ENCODE measurements at places on chromosomes 16 and 17.

DNA sequence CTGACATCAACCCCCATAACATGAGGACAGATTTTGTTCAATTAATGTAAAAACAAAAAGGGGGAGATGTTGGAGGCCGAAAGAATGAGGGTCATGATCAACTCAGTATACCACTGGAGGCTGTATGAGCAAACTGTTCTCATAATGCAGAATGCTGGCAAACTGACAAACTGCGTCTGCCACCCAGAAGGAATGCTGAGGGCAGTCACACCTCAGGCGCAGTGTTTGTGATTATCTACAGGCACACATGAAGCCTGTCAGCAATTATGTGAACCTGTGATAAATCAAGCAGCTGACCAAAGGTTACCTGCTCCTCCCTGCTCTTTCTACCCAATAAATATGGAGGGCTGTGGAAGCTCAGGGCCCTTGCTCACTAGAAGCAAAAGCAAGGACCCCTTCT lies 27.3 kb downstream of the CD300LG start:
- no peak for DNase-seq

- DNase-seq, result no peak
Observed at GRCh38 chr17:740240-741017, 8.0 kb downstream of the TLCD3A start.

DNA sequence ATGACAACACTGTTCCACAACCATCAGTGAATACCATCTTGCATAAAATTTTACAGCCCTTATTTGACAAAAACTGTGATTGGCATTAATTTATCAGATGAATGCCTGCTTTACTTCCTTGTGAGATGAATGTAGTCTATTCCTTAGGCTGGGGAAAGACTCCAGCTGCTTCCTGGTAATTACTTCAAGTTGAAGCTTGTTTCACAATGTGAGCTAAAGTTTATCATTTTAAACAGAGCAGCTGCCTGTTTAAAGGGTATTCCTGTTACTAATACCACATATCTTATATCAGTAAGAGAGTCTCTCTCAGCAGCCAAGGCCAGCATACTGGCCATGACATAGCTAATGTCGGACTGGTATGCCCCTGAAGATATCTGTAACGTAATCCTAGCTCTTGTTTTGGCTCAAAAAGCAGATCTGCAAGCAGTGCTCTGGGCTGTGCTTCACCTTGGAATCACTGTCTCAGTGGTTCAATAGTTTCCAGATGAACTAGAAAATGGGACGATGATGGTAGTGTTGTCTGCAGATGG lies 13.2 kb upstream of the ARL2BP start:
- no peak for DNase-seq

- DNase-seq, result no peak
Observed at GRCh38 chr16:19116711-19117449, 3.1 kb downstream of the ITPRIPL2 start.

- no peak for DNase-seq
Observed at GRCh38 chr16:86244936-86245335, 265.4 kb upstream of the FOXF1 start.

GRCh38 chr16:87246269-87247065 lies 70.7 kb downstream of the C16orf95 start:
- no peak for DNase-seq

DNA sequence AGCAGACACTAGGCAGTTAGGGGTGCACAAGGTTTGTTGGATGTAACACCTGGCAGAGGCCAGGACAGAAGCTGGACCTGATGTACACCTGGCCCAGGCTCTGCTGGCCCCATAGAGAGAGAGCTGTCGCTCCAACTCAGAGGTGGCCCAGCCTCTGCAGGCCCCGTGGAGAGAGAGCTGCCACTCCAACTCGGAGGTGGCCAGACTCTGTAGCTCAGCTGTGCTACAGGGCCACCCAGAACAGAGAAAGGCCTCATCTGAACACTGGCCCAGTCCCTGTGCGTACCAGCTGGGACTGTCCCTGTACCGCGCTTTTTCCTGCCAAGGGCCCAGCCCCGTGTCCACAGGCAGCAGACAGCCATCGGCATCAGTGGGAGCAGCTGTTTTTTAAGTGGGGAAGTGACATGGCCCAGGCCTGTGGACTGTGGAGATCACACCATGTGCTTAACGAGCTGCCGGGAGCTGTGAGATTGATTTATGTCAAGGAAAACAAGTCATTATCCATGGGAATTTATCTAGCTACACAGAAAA lies 176.4 kb upstream of the CHMP6 start:
- no peak for DNase-seq

DNA sequence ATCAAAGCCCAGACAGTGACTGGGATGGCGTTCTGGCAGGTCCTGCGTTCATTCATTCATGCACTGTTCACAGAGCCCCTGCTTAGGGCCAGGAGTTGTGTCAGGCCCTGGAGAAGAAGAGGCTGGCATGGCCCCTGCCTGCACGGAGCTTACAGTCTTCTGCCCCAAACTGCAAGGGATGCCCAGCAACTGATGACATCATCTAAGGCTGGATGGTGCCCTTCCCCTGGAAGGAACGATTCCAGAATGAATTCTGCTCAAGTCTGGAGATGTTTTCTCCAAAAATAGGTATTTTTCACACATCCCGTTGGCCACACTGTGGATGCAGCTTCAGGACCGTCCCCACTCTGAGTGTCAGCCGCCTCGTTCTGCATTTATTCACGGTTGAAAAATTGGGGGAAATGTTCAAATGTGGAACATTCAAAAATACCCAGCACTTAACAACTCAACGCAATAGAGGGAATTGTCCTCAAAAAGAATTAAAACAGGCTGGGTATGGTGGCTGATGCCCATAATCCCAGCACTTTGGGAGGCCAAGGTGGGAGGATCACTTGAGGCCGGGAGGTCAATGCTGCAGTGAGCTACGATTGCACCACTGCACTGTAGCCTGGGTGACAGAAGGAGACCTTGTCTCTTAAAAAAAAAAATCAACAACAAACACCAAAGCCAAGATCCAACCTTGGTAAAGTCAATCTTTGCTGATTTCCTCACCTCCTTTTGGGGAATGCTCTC lies 23.8 kb upstream of the CACNG5 start:
- no peak for DNase-seq

GRCh38 chr17:66268247-66268927 lies 34.0 kb upstream of the PRKCA start:
- DNase-seq, result no peak

- no peak for DNase-seq
Observed at GRCh38 chr17:17727111-17727659, 45.9 kb downstream of the RAI1 start.

GRCh38 chr16:28087675-28088300 lies 24.3 kb upstream of the GSG1L start:
- DNase-seq, result no peak

- no peak for DNase-seq
Observed at GRCh38 chr16:5581908-5582307, 484.3 kb upstream of the EEF2KMT start.

- DNase-seq, result no peak
Observed at GRCh38 chr17:72430611-72431432, 310.0 kb downstream of the SOX9 start.

GRCh38 chr16:62256406-62256805 lies 220.2 kb upstream of the CDH8 start:
- DNase-seq, result no peak

GRCh38 chr16:24174957-24175356 lies 81.2 kb upstream of the CACNG3 start:
- DNase-seq, result no peak

GRCh38 chr17:48751172-48751571 lies 22.6 kb upstream of the HOXB13 start:
- DNase-seq, result no peak

DNA sequence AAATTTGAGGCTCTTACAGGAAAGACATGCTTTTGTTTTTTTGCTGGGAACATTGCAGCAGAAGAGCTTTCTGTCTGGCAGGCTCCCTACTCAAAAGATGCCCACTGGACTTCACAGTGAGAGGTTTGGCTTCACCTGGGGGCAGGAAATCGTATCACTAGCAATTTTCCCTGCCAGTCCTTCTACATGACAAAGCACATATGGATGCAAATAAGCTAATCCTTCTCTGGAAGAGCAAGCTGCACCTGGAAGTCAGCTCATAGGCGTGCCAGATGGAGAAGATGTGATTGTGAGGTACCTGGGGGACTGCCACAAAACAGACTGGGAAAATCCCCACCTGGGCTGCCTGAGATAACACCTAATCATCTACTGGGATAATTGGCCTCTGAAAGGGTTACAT lies 195.0 kb upstream of the CPHXL start:
- no peak for DNase-seq

DNA sequence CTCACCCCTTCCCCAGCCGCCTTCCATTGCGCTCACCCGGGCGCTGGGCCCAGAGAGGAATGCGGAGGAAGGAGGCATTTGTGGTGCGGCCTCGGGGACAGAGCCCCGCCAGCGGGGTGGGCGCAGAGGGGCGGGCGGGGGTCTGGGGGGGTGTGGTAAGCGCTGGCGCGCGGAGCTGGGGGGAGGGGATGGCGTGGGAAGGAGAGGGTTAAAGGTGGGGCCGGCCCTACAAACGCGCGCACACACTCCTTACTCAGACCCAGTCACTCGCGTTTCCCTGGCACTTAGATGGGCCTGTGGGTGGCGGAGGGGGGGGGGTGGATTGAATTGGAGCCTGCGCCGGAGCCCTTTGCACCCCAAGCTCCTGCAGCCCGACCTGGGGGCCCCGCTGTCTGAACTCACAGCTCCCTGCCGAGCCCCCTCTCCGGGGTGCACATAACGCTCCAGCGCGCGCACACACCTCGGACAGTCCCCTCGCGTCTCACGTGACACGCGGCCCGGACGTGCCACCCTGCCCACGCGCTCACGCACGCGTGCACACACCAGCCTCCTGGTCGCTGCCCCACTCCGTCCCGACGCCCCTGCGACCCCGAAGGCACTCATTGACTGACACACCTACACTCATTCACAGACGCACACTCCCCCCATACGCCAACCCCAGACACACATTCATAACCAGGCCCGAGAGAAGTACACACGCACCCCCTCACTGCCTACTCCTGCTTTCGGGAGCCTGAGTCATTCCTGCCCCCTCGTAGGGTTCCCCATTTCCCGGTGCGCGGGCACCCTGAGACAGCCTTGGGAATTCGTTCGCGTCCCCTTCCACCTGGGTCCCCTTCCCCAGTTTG lies 844 bp downstream of the TBKBP1 start:
- no peak for DNase-seq

- DNase-seq, result no peak
Observed at GRCh38 chr17:2961446-2961845, 102.0 kb downstream of the OR1D5 start.

- DNase-seq, result no peak
Observed at GRCh38 chr17:21167303-21167702, 40.5 kb downstream of the DHRS7B start.

- DNase-seq, result no peak
Observed at GRCh38 chr17:63185420-63185819, 219.4 kb downstream of the TANC2 start.

GRCh38 chr17:81427173-81428120 lies 32.2 kb downstream of the BAHCC1 start:
- DNase-seq, result no peak

DNA sequence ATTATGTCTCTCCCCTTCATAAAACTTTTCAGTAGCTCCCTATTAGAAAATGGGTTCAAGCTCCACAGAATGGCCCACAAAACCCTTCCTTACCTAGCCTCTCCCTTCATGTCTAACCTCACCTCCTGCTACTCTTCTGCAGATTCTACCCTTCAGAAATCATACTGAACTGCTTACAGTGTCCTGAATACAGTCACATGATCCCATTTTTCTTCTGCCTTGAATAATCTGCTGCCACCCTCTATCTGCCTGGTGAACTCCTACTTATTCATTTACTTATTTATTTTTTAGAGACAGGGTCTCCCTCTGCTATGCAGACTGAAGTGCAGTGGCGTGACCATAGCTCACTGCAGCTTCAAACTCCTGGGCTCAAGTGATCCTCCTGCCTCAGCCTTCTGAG lies 15.0 kb downstream of the LASP1NB start:
- no peak for DNase-seq

All from cerebellar nuclear complex (tissue), 1 donor.